Common myeloid progenitor, CD34-positive (primary cell): ENCODE measurements at places on chromosomes 7 and 10.

GRCh38 chr7:132806834-132807233 lies 230.6 kb upstream of the PLXNA4 start:
- no peak overlapping the region for H3K27ac ChIP-seq
- no peaks in the 10 kb centered on the region for H3K27me3 ChIP-seq
- DNase-seq = no peak
- peaks cover 7% of the 10 kb centered on the region for H3K4me1 ChIP-seq
- H3K4me3 ChIP-seq = no peak overlapping the region
- no peaks in the 10 kb centered on the region for H3K36me3 ChIP-seq

DNA sequence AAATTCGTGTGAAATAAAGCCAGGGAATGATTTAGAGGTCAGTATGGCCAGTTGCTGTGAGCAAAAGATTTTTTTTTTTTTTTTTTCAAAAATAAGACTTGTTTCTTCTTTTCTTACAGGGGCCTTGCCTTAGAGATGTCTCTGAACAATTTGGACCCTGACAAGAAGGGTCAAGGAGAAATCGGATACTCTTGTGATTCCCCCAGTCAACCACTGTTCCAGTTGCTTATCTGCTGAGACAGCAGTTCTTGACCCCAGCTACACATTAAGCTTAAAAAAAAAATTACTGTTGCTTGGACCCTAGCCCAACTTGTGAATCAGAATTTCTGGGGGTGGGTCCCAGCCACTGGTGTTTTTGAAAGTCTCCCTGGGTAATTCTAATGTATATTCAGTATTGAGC lies 12.0 kb upstream of the FMC1 start:
- no peaks in the 10 kb centered on the region for H3K36me3 ChIP-seq
- no peak overlapping the region for H3K27ac ChIP-seq
- H3K4me3 ChIP-seq = no peak overlapping the region
- no peak for DNase-seq
- no peaks in the 10 kb centered on the region for H3K27me3 ChIP-seq

- H3K4me1 ChIP-seq = no peaks in the 10 kb centered on the region
- peaks cover 9% of the 10 kb centered on the region for H3K36me3 ChIP-seq
- H3K27ac ChIP-seq = no peak overlapping the region
- no peaks in the 10 kb centered on the region for H3K27me3 ChIP-seq
Measured at GRCh38 chr7:149471289-149471953, 10.6 kb upstream of the ZNF777 start.

- H3K27ac ChIP-seq = no peak overlapping the region
- no peak overlapping the region for H3K4me3 ChIP-seq
- H3K36me3 ChIP-seq = no peaks in the 10 kb centered on the region
- no peaks in the 10 kb centered on the region for H3K27me3 ChIP-seq
- no peak for DNase-seq
Measured at GRCh38 chr10:77196614-77197013, 441.0 kb downstream of the KCNMA1 start.

GRCh38 chr7:7805511-7806153 lies 87.2 kb upstream of the RPA3 start:
- no peaks in the 10 kb centered on the region for H3K27me3 ChIP-seq
- H3K4me1 ChIP-seq = peaks cover 7% of the 10 kb centered on the region
- no peaks in the 10 kb centered on the region for H3K36me3 ChIP-seq
- no peak for DNase-seq

- no peak overlapping the region for H3K27ac ChIP-seq
- no peak for DNase-seq
- H3K36me3 ChIP-seq = no peaks in the 10 kb centered on the region
- H3K27me3 ChIP-seq = no peaks in the 10 kb centered on the region
Measured at GRCh38 chr10:63700631-63701156, 179.5 kb downstream of the REEP3 start.

- H3K27me3 ChIP-seq = no peaks in the 10 kb centered on the region
- peaks cover 21% of the 10 kb centered on the region for H3K4me1 ChIP-seq
- no peak overlapping the region for H3K4me3 ChIP-seq
- H3K27ac ChIP-seq = no peak overlapping the region
- no peak for DNase-seq
Measured at GRCh38 chr10:97412891-97413304, 11.8 kb upstream of the RRP12 start.

DNA sequence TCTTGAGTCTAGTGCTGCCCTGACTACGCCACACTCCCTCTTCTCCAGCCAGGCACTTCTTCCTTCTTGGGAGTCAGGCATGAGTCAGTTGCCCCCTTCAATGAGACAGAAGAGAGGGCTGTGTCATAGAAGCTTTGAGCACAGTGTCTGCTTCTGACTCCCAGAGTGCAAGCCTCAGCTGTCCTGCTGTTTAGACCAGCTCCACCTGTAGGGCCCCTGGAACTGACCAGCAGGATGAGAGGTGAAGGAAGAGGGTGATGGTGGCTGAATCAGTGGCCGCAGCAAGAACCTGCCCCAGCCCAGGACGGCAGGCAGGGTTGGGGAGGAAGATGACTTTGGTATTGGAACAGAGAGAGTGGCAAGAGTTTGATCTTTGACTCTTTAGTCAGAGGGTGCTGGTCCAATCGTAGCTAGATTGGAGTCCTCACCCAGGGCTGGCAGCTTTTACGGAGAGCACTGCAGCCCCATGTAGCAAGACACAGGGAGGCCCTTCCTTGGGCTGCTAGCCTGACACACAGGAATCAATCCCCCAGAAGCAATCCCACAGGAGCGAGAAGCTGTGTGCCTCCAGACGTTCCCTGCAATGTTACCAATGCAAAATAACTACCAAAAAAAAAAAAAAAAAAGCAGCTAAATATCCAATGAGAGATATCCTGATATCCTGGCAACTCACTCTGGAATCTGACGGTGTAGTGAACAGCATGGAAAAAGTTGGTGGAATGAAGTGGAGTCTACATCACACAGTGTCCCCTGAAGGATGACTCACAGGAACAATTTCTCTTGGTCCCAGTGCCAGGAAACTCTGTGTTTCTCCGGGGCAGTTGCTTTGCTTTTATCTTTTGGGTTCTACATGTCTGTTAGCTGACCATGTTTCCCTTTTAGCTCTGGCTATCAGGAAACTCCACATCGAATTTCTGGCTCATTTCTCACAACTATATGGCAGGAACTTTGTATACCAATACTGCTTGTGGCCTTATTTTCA lies 6.9 kb downstream of the C10orf62 start:
- no peak overlapping the region for H3K27ac ChIP-seq
- H3K27me3 ChIP-seq = no peaks in the 10 kb centered on the region
- no peaks in the 10 kb centered on the region for H3K4me1 ChIP-seq
- peak; percentile 14 for DNase-seq
- H3K4me3 ChIP-seq = no peak overlapping the region
- H3K36me3 ChIP-seq = no peaks in the 10 kb centered on the region

DNA sequence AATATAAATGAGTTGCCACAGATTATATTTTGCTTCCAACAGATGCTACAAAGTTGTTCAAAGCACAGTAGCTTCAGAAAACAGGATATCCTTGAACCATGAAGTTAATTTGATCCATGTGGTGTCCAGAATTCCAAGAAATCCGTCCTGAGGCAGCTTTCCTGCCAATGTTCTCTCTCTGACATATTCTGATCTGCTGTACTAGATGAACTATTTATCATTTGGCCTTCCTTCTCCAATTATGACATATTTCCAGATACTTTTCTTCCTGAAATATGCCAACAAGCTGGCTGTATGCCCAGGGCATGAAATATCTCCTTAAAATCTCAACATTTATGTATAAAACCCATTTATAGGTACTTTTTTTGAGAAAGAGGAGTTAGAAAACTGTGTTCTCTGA lies 141.1 kb downstream of the SPAG6 start:
- H3K4me1 ChIP-seq = peaks cover 4% of the 10 kb centered on the region
- no peak overlapping the region for H3K27ac ChIP-seq
- H3K36me3 ChIP-seq = no peaks in the 10 kb centered on the region
- no peak overlapping the region for H3K4me3 ChIP-seq

GRCh38 chr10:12055732-12056131 lies 13.0 kb upstream of the DHTKD1 start:
- DNase-seq = peak; percentile 75
- H3K27ac ChIP-seq = no peak overlapping the region
- peaks cover 3% of the 10 kb centered on the region for H3K4me1 ChIP-seq
- no peaks in the 10 kb centered on the region for H3K27me3 ChIP-seq
- H3K36me3 ChIP-seq = no peaks in the 10 kb centered on the region

DNA sequence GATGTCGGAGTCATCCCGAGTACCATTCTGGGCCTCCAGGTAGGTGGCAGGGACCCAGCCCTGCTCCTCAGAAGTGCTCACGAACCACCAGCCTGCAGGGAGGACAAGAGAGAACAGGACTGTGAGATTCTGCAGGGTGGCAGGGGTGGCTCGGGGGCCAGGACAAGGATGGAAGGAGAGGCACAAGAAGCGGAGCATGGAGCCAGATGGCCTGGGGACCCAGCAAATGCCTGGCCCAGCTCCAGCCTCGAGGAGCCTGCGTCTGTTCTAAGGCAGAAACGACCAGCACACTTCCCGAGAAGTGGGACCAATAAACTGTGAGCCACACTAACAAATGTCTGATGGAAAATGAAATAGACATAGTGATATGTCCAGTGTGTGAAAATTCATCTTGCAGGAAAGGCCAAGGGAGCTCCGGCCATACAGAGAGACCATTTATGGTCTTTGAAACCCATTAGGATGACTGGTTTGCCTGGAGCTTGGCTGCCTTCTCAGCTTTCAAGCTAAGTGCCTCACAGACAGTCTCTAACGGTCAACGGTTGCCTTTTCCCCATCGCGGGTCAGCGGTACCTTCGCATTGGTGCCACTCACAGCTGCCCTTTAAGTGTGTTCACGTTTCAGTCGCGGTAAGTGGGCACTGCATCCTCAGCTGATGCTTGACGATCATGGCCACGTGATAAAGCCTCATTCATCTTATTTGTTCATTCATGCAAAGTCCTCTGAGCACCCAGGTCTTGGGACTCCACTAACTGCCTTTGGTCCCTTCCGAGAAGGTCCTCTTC lies 133.8 kb downstream of the NEURL1 start:
- H3K27ac ChIP-seq = no peak overlapping the region
- H3K36me3 ChIP-seq = no peaks in the 10 kb centered on the region
- DNase-seq = no peak
- no peaks in the 10 kb centered on the region for H3K27me3 ChIP-seq
- H3K4me1 ChIP-seq = no peaks in the 10 kb centered on the region

DNA sequence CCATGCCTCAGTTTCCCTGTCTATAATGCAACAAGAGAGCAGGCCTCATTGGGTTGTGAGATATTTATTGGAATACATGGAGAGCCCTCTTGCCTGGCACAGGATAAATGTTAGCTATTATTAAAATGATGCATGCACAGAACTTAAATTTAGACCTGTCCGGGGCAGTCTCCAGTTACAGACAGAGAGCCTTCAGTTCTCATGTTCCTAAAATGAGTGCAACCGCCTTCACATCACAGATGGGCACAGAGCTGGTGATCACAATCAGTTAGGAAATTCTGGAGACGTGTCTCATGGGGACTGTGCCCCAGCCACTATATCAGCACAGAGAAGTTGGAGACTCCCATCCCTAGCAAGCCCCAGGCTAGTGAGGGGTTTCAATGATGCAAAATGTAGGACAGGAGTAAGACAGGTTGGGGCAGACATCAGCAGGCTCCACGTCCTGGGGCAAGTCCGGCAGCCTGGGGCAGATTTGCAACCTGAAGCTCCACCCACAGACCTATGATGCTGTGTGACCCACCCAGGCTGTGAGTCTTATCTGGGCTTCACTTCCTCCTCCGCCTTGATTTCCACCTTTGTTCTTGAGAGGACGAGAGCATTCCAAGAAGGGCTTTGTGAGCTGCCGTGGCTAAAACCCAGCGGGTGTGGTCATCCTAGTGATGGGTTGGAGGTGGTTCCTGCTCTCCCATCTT lies 49.4 kb downstream of the CXCL12 start:
- no peak overlapping the region for H3K27ac ChIP-seq
- H3K36me3 ChIP-seq = no peaks in the 10 kb centered on the region
- no peaks in the 10 kb centered on the region for H3K4me1 ChIP-seq
- H3K4me3 ChIP-seq = no peak overlapping the region
- no peaks in the 10 kb centered on the region for H3K27me3 ChIP-seq

GRCh38 chr7:67105377-67105776 lies 108.7 kb downstream of the TYW1 start:
- no peaks in the 10 kb centered on the region for H3K27me3 ChIP-seq
- no peaks in the 10 kb centered on the region for H3K4me1 ChIP-seq
- H3K36me3 ChIP-seq = peaks cover 6% of the 10 kb centered on the region
- H3K27ac ChIP-seq = no peak overlapping the region
- no peak overlapping the region for H3K4me3 ChIP-seq

- H3K27me3 ChIP-seq = peaks cover 7% of the 10 kb centered on the region
- peaks cover 28% of the 10 kb centered on the region for H3K4me1 ChIP-seq
- no peaks in the 10 kb centered on the region for H3K36me3 ChIP-seq
Measured at GRCh38 chr10:86401588-86402282, 35.1 kb upstream of the GRID1 start.

- H3K4me3 ChIP-seq = no peak overlapping the region
- DNase-seq = peak; percentile 35
- H3K27me3 ChIP-seq = peaks cover 13% of the 10 kb centered on the region
- no peaks in the 10 kb centered on the region for H3K4me1 ChIP-seq
- no peaks in the 10 kb centered on the region for H3K36me3 ChIP-seq
Measured at GRCh38 chr7:5083311-5083711, 37.7 kb downstream of the RBAK start.

GRCh38 chr7:19752020-19752419 lies 21.4 kb downstream of the TMEM196 start:
- no peaks in the 10 kb centered on the region for H3K27me3 ChIP-seq
- DNase-seq = no peak
- no peaks in the 10 kb centered on the region for H3K4me1 ChIP-seq
- H3K27ac ChIP-seq = no peak overlapping the region
- no peaks in the 10 kb centered on the region for H3K36me3 ChIP-seq
- H3K4me3 ChIP-seq = no peak overlapping the region

- no peak for DNase-seq
- no peaks in the 10 kb centered on the region for H3K27me3 ChIP-seq
- no peak overlapping the region for H3K4me3 ChIP-seq
Measured at GRCh38 chr10:94043431-94043990, 49.8 kb downstream of the PLCE1 start.

DNA sequence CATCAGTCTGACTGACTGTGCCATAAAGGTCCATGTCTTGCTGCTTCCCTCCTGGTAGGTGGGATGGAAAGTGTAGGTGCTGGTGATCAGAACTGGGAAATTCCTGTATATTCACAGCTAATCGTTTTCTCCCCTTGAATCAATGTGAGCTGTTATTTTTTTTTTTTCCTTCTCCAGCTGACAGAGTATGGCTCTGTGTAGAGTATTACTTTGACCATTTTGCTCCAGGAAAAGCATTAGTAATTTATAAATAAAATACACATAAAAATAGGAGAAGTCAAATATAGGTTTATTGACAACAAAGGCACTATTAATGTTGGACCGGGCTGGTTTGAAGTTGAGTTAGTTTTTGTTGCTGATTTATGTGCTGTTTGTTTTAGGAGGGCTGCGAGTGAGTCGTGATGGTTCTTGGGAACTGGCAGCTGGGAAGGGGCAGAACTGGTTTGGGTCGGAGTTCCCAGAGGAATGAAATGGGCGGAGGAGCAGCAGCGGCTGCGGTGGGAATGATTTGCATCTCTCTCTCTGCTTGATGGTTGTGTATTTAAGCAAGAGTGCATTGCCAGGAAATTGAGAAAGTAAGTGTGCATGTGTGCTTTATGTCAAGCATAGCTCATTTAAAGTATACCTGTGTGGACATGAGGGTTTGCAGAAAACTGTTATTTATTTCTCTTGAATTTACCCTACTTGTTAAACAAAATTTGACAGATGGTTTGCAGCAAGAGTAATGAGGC lies 80.9 kb downstream of the LRMDA start:
- H3K27ac ChIP-seq = no peak overlapping the region
- H3K27me3 ChIP-seq = no peaks in the 10 kb centered on the region
- H3K4me3 ChIP-seq = no peak overlapping the region
- no peak for DNase-seq
- H3K4me1 ChIP-seq = peaks cover 15% of the 10 kb centered on the region
